ENCODE measurements at places on chromosomes 1 and 21. TPM values are rescaled to one million over a fixed set of nuclear protein-coding genes. Genes with fewer than 3 reads are reported as not detected.

GCLM gene
- total RNA-seq, result 11.5 TPM

LCE1E gene
- total RNA-seq, result not detected

NPR1 gene
- 13.2 TPM for total RNA-seq

ZSWIM5 gene
- 2.2 TPM for total RNA-seq

DNA sequence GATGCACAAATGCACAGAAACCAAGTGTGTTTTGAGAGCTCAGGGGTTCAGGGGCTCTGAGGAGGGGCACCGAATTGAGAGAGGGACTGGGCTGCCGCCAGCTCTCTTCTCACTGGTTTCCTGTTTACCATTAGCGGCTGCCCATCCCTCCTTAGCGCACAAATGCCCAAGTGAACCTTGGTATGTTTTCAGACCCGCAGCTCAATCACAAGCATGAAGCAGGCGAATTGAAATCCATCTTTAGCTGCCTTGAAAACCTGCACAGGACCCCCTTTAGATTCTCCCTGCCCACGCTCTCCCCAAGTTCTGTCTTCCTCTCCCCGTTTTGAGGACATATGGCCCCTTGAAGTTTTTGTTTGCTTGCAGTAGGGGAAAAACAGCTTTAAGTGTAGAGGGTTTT, 61.1 kb upstream of the ACOT11 start:
- H3K27ac ChIP-seq, result no peak overlapping the region
- no peak for DNase-seq
- H3K36me3 ChIP-seq, result no peaks in the 10 kb centered on the region
- peak overlapping the region; percentile 67 for H3K4me3 ChIP-seq
- peaks cover 13% of the 10 kb centered on the region for H3K27me3 ChIP-seq

GRCh38 chr1:31161571-31161970, 78.1 kb downstream of the NKAIN1 start:
- H3K27me3 ChIP-seq, result no peaks in the 10 kb centered on the region
- no peaks in the 10 kb centered on the region for H3K36me3 ChIP-seq
- no peak for DNase-seq
- H3K4me1 ChIP-seq, result peaks cover 12% of the 10 kb centered on the region

DNA sequence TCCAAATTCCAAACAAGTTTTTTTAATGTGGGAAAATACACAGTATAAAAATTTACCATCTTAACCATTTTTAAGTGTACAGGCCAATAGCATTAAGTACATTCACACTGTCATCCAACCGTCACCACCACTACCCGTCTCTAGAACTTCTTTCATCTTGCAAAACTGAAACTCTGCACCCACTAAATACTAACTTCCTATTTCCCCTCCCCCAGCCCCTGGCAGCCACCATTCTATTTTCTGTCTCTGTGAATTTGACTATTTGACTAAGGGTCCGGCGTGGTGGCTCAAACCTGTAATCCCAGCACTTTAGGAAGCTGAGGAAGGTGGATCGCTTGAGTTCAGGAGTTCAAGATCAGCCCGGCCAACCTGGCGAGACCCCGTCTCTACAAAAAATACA, 36.1 kb downstream of the CLSTN1 start:
- H3K36me3 ChIP-seq, result peaks cover 10% of the 10 kb centered on the region
- H3K27ac ChIP-seq, result peak overlapping the region; percentile 14
- H3K27me3 ChIP-seq, result no peaks in the 10 kb centered on the region
- no peak for DNase-seq

GRCh38 chr1:2049718-2050431, at the start of gene PRKCZ:
TSS of gene PRKCZ (plus strand) at chr1:2050411. CDS start at chr1:2050631, 220 bp downstream.
- no peaks in the 10 kb centered on the region for H3K36me3 ChIP-seq
- peak within 1 kb of the TSS; percentile 99 for H3K27ac ChIP-seq
- H3K4me1 ChIP-seq, result peaks cover 26% of the 10 kb centered on the region
- peak within 1 kb of the TSS; percentile 85 for H3K4me3 ChIP-seq

DNA sequence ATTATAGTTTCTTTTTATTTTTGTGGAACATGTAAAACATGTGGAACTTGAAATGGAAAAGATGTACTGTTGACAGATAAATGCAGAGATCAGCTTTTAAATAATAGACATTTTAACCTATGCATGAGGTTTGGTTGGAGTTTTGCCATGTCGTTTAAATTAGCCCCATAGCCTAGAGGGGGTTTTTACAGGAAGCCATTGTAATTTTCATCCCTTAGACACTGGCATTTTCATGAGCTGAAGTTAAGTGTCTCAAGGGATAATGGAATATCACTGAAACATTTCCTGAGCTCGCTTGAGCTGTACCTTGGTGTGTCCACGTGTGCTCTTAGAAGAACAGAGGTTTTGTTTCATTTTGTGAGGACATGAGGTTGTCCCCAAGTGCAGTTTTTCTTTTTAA, 54.2 kb downstream of the HMCN1 start:
- peaks cover 15% of the 10 kb centered on the region for H3K36me3 ChIP-seq
- H3K4me1 ChIP-seq, result peaks cover 4% of the 10 kb centered on the region
- H3K27ac ChIP-seq, result no peak overlapping the region

- no peaks in the 10 kb centered on the region for H3K27me3 ChIP-seq
- H3K4me3 ChIP-seq, result no peak overlapping the region
- no peak overlapping the region for H3K27ac ChIP-seq
- H3K36me3 ChIP-seq, result no peaks in the 10 kb centered on the region
- no peaks in the 10 kb centered on the region for H3K4me1 ChIP-seq
Measured at GRCh38 chr1:72066431-72066830, 215.9 kb downstream of the NEGR1 start.

DNA sequence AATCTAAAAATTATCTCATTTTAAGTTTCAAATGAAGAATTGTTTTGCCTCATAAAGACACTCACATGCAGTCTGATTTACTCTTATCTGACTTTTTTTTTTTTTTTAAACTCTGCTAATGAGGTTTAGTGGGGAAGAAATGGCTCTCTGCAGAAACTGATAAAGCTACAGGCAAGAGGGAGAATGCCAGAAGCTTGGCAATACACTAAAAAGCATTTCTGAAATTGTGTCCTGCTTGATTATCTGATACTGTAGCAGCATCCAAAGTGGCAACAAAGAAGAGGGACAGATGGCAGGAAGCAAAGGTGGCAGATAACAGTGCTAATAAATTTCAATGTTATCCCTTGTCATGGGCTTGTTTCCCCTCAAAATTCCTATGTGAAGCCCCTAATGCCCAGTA, 1744.9 kb downstream of the NCAM2 start:
- DNase-seq, result no peak
- no peaks in the 10 kb centered on the region for H3K4me1 ChIP-seq

Data from WTC11 (cell line).